ENCODE measurements at places on chromosomes 13 and 19.

DNA sequence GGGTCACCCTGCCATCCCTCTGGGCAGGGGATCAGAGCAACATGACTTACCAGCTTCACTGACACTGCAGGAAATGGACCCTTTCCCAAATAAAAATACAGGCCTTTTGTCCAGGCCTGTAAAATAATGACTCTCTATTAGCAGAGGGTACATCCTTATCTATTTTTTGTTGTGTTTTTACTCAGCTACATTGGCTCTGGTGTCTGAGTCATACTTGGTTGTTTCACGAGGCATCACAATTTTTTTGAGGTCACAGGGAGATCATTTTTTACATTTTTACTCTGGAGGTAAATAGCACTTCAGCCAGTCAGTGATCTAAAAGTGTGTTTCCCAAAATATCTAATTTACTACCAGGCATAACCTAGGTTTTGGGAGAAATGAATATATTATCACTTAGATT is 6.9 kb upstream of the HTR2A start:
- no peak for DNase-seq

GRCh38 chr19:35318679-35319448 is 10.1 kb upstream of the CD22 start:
- DNase-seq, result no peak

GRCh38 chr13:97335488-97336134 is 98.4 kb upstream of the RAP2A start:
- DNase-seq, result no peak

- no peak for DNase-seq
Observed at GRCh38 chr19:31500946-31501345, 151.7 kb upstream of the TSHZ3 start.

DNA sequence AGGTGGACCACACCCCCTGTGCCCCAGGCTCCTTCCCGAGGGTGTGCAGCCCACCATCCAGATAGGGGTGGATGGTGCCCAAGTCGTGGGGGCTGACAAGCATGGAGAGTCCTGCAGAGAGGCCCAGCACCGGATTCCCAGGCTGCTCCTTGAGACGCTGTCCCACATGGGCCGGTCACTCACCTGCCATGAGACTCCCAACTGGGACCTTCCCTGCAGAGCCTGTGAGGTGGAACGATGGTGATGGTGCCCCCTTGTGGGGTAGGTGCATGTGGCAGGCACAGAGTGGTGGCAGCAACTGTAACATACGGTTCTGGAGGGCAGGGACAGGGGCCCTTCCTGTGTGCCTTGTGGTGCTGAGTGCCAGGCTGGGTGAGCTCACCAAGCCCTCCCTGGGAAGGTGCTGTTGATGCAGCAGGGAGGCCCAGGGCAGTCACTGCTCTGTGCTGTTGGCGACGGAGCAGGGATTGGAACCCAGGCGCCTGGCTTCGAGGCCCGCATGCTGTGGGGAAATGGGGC is 33.1 kb downstream of the PPP1R37 start:
- peak; percentile 52 for DNase-seq

- DNase-seq, result no peak
Observed at GRCh38 chr19:48396824-48397176, 3.3 kb downstream of the GRIN2D start.

GRCh38 chr13:56066321-56066720 is 1074.4 kb upstream of the PRR20A start:
- no peak for DNase-seq

GRCh38 chr13:51786425-51787265 is 17.3 kb downstream of the DHRS12 start:
- no peak for DNase-seq

- DNase-seq, result no peak
Observed at GRCh38 chr19:14091813-14092462, 1.4 kb upstream of the SAMD1 start.

GRCh38 chr13:111327730-111328573 is 7.5 kb downstream of the TEX29 start:
- no peak for DNase-seq

- no peak for DNase-seq
Observed at GRCh38 chr19:37979547-37980082, 72.6 kb downstream of the SIPA1L3 start.

- no peak for DNase-seq
Observed at GRCh38 chr13:30133996-30134395, 173.4 kb downstream of the KATNAL1 start.

GRCh38 chr13:79307866-79308298 is 98.2 kb downstream of the RBM26 start:
- no peak for DNase-seq

DNA sequence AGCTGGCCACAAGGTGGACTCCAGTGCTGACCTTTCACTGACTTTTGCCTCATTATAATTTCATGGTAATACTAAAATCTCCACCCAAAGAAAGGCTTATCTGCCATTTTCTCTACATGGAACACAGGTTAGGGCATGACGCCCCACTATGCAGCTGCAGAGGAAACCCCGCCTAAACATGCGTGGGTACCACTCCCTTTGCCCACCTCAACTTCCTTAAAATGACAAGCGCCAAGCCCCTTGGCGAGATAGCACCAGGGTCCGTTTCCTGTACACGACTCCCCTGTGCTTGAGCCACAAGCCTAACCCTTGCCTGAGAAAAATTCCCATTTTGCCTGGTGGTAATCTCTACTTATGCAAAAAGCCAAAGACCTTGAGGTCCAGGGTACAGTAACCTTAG is 36.0 kb upstream of the PABPC3 start:
- DNase-seq, result no peak

DNA sequence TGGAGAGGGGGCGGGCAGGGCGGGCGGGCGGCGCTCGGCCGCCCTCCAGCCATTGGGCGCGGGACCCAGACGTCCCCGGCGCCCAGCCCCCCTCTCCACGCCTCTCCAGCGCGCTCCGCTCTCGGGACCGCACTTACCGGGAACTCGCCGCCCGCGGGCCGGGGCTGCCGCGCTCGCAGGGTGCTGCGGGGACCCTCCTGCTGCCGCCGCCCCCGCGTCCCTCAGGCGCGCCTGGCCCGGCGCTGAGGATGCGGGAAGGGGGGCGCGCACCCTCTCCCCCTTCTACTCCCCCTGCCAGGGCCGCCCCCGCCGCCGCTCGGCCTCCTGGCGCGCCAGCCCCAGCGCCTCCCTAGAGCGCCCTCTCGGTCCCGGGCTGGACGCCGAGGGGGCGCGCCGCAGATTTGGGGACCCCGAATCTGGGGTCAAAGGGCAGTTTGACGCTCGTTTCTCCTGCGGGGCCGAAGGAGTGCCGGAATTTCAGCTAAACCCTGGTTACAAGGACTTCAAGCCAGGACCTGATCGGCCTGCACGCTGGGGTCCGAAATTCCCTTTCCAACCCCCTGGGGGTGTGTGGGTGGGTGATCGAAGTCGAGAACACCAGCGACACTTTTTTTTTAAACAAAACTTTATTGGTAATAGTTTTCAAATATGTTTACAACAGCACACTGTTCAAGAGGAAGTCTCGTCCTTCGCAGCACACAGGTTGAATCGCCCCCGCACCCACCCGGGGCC is 696 bp upstream of the SAMD1 start:
- peak; percentile 49 for DNase-seq

DNA sequence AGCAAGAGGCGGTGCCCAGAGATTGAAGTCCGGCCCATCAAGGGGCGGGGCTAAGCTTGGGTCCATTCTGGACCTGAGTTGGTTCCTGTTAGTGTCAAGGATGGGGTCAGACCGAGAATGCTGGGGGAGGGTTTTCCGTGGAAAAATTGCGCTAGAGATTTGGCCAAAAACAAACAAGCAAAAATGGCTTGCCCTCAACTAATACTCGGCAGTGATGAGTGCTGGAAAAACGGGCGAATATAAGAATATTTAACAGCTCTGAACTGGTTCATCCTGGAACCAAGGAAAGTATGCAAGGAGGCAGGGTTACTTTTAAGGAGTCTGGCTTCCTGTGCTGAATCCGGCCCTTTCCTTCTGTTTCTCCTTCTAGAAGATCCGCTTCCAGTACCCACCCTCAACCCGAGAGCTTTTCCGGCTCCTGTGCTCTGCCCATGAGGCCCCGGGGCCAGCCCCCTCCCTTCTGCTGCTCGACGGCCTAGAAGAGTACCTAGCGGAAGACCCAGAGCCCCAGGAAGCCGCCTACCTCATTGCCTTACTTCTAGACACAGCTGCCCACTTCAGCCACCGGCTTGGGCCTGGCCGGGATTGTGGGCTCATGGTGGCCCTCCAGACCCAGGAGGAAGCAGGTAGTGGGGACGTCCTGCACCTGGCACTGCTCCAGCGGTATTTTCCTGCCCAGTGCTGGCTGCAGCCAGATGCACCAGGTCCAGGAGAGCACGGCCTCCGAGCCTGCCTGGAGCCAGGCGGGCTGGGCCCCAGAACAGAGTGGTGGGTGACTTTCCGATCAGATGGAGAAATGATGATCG is 880 bp downstream of the SWSAP1 start:
- peak; percentile 62 for DNase-seq

DNA sequence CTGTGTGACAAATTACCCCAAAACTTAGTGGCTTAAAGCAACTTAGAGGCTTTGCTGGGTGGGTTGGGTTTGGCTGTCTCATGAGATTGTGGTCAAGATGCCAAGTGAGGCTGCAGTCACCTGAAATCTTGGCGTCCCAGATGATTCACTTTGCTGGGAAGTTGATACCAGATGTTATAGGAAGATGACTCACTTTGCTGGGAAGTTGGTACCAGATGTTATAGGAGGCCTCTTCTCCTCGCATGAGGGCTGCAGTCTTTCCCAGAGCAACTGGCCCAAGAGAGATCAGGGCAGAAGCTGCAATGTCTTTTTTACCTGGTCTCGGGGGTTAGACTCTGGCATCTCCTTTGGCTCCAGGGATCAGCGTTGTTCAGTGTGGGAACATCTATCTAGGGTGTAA is 16.8 kb downstream of the TEX29 start:
- DNase-seq, result no peak

- DNase-seq, result no peak
Observed at GRCh38 chr19:19568802-19569756, 31.0 kb downstream of the CILP2 start.

GRCh38 chr13:50080203-50080910 is 65.1 kb downstream of the KCNRG start:
- peak; percentile 7 for DNase-seq

- DNase-seq, result no peak
Observed at GRCh38 chr13:57552437-57552836, 79.1 kb upstream of the PCDH17 start.

GRCh38 chr19:31625575-31625974 is 276.3 kb upstream of the TSHZ3 start:
- no peak for DNase-seq

DNA sequence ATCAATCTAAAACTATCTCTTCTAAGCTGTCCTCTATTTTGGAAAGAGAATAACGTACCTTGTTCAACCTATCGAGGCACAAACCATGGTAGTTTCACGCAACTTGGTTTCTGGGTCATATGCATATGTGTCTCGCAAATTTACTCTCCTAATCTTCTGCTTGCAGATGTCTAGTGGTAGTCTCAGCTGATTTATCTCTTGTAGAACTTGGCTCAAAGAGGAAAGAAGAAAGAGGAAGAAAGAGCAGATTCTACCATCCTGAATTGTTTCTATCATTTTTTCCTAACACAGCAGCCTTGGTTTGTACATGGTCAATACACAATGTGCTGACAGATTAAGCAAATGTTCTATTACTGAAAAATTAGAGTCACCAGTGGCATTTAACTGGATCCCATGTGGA is 282.3 kb downstream of the SPRY2 start:
- DNase-seq, result no peak

All from MM.1S (cell line).